Kidney tubule cell (primary cell): ENCODE measurements at places on chromosomes 6 and 20.

- no peak for DNase-seq
Observed at GRCh38 chr20:18783385-18783959, 30.1 kb upstream of the SCP2D1 start.

GRCh38 chr6:41222513-41222912 lies 5.6 kb upstream of the TREML4 start:
- DNase-seq, result no peak

GRCh38 chr6:112980676-112981075 lies 633.5 kb downstream of the RFPL4B start:
- no peak for DNase-seq

DNA sequence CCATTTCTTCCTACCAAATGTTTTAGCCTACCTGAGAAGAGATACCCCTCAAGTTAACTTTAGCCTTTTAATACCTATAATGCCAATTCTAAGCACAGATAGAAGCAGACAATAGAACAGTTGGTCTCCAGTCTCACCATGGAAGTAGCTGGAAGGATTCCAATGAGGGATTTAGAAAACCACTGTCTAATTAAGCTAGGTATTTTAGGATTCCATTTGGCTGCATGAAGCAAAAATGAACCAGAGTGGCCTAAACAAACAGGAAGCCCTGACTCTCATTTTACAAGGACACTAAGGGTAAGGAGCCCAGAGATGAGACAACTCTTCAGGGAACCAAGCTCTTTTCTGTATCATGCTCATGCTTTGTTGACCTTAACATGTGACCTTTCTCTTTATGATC lies 199.2 kb downstream of the ALDH8A1 start:
- no peak for DNase-seq

- DNase-seq, result peak; percentile 22
Observed at GRCh38 chr6:159169193-159169555, at the start of gene FNDC1. TSS of gene FNDC1 (plus strand) at chr6:159169400. CDS start at chr6:159169597, 197 bp downstream.

GRCh38 chr6:4658486-4658885 lies 117.7 kb upstream of the CDYL start:
- DNase-seq, result no peak

GRCh38 chr6:37809197-37809543 lies 10.4 kb upstream of the ZFAND3 start:
- peak; percentile 43 for DNase-seq

DNA sequence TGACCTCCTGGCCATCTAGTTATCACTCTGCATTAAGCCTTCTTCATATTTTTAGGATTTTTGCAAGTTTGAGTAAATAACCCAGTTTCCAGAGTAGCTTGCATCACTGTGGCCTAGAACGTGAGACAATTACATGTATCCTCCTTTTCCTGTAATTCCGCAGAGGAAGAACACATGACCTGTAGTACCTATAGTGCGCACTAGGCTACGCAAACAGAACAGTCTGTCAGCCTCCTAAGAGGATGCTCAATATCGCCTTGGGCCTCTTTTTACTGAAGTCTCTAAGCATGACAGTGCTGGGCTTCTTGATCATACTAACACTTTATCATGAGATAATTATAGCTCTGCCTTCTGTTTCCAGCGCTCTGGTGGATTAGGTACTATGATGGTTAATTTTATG lies 20.2 kb upstream of the NR2E1 start:
- no peak for DNase-seq

DNA sequence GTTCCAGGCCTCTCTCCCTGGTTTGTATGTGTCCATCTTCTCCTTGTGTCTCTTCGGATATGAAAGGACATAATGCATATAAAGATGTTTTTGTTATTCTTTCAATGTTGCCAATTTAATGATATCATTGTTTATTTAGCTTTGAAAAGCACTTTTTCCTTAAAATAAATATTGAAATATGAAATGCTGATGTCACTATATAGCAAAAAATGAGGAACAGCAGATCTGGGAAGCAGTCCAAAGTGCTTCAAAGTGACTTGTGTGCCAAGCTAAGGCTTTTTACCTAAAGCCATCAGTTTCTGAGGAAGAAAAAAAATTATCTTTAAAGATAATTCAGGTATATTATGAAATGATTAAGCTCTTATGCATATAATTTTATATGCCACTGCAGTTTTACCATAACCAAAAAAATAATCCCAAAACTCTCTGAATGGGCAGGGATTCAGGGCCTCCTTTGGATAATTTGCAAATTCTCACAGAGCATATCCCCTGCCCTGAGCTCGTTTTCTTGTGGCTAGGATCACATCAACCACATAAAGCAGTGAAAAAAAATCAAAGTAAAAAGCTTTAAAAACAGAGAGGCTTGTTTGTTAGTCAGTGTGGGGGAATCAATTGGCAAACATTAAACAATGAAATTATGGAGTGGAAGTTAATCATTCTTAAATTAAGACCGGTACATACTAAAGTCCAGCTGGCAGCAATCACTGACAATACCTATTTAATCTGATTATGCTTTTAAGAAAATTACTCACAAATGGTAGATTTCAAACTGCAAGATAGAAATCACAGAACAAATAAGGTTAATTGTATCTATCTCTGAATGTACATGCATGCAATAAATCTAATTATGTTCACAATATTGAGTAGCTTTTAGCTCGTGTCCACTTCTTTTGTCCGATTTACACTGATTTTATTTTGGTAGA lies 1027.9 kb upstream of the ADGRB3 start:
- no peak for DNase-seq

DNA sequence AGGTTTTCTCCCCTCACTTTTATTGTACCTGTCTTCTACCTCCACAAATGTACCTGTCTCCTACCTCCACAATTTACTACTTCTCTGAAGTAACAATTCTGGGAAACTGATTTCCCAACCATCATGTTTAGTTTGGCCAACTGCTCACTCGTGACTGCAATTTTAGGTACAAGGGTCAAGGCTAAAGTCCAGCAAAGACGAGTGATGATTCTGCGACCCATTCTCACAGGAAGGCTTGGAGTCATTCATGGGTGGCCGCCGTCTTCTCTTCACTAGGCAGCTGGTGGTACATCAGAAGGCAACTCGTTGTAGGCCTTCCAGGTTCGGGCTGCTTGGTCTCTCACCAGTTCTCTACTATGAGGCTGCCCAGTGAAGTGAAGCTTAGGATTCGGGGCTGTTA lies 483.8 kb upstream of the JARID2 start:
- DNase-seq, result no peak

- no peak for DNase-seq
Observed at GRCh38 chr20:59001449-59002171, 5.4 kb downstream of the CTSZ start.

DNA sequence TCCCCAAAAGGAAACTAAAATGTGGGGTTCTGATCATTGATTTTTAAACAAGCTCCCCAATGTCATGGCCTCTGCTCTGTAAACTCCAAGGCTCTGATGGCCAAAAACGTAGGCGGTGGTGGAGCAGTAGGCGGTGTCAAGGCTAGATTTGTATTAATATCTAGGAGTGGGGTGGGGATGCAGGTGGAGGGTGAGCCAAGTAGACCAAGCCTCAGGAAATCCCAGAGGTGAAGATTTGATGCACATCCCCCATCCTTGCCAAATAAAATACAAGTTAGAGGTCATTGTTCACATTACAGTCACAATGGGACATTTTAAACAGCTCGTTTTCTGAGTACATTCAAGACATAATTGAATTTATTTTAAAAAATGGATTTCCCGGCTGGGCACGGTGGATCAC lies 30.9 kb upstream of the TBC1D7 start:
- DNase-seq, result no peak

DNA sequence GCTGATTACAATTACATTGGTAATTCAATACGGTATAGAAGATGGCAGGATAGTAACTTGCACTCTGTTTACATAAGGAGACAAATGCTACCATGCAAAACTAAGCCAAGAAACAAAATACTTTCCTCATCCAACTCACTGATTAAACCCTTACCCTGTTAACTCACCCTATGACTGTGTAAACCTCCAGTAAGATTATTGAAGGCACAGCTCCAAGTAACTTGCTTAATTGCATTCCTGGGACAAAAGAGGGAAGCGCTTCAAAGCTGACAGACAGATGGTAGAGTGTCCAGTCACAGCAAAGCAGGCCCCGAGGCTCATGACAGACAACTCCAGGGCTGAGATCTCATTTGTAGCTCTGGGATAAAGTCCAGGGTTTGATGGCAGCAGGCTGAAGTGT lies 6.9 kb upstream of the KIF16B start:
- DNase-seq, result peak; percentile 84

GRCh38 chr20:23007886-23008655 lies 27.0 kb upstream of the SSTR4 start:
- DNase-seq, result no peak

- no peak for DNase-seq
Observed at GRCh38 chr20:50429412-50429811, 80.8 kb upstream of the PTPN1 start.

DNA sequence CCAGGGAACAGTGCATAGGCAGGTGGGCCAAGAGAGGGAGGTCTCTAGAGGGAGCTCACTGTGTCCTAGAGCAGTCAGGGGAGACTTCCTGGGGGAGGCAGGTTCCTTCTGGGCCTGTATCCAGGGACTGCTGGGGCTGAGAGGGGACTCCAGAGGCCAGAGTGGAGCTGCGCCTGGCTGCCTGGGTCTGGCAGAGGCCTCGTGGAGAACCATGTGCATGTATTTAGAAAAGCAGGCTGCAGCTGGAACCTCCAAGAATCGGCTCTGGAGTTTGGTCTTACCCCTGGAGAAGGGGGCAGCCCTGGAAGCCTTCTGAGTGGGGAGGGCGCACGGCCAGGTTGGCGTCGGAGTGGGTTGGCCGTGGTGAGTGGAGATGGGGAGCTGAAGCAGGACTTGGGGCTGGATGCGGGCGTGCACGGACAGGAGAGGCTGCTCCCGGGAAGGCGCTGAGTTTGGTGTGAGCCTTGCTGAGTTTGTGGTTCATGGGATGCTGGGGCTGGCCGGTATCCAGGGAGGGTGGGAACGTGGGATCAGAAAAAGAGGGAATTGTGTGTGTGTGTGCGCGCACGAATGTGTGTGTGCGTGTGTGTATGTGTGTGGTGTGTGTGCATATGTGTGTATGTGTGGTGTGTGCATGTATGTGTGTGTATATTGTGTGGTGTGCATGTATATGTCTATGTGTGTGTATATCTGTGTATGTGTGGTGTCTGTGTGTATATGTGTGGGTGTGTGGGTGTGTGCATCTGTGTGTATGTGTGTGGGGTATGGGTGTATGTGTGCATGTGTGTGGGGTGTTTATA lies 10.8 kb downstream of the VSTM2L start:
- DNase-seq, result no peak

DNA sequence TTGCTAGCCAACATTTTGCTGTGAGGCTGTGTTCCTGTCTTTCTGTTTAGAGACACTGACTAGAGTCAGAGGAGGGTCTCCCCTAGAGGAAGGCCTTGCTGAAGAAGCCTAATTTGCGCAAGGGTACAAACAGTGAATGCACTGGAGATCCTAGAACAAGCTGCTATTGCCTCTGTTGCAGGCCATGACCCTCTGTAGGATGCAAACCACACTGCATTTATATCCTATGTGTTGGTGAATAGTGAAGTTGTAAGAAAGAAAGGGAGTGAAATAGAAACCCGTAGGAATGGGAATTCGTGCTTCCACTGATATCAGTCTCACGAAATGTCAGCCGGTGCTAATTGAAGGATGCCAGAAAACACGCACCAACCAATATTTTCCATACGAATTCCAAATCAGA lies 88.2 kb downstream of the GJA1 start:
- no peak for DNase-seq

DNA sequence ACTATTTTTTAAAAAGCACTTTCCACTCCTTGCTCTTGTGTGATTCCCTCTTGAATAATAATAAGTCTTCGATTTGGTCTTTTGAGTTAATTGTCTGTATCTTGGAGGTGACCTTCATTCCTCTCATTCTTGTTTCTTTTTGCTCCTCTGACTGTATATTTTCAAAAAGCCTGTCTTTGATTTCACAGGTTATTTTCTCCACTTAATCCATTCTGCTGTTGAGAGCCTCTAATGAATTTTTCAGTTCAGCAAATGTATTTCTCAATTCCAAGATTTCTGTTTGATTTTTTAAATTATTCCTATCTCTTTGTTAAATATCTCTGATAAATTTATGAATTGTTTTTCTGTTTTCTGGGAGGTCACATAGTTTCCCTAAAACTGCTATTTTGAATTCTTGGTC lies 21.7 kb upstream of the KIAA1586 start:
- DNase-seq, result no peak

DNA sequence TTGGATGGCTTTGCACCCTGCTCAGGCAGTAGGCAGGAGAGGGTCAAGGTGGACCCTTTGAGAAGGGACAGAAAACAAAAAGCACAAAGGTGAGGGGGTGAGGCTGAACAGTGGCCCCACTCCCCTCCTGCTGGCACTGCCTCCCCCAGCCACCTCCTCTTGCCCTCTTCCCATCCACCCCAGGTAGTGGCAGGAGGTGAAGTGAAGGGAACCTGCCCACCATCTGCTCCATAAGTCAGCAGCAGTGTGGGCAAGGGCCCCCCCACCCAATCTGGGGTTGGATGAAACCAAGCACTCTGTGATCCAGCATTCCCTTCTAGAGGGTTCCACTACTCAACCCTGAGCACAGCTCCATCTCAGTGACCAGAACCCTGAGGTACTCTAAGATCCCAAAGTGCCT lies 26.1 kb upstream of the SLC22A7 start:
- DNase-seq, result no peak

DNA sequence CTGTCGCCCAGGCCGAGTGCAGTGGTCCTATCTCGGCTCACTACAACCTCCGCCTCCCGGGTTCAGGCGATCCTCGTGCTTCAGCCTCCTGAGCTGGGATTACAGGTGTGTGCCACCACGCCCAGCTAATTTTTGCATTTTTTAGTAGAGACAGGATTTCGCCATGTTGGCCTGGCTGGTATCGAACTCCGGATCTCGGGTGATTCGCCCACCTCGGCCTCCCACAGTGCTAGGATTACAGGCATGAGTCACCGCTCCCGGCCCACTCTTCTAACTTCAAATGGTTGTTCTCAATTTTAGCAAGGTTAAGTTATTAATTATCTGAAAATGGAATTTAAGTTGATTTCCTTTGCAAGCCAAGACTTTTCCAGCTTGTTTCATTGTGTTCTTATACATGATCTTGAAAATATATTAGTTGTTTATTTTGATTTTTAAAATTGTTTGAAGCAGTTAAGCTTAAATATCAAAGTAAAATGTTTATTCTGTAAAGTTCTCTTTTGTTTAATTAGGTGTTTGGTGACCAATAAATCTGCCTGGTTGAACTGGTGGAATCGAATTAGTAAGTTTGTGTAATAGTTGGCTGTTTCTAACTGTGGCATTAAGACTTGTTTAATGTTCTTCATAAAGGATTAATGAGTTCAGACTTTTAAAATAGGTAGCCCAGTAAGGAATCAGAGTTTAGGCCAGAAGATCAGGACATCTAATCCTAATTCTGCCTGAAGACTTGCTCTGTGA lies 2.3 kb downstream of the PM20D2 start:
- DNase-seq, result peak; percentile 55
